ENCODE measurements at places on chromosomes 6 and 20.

DNA sequence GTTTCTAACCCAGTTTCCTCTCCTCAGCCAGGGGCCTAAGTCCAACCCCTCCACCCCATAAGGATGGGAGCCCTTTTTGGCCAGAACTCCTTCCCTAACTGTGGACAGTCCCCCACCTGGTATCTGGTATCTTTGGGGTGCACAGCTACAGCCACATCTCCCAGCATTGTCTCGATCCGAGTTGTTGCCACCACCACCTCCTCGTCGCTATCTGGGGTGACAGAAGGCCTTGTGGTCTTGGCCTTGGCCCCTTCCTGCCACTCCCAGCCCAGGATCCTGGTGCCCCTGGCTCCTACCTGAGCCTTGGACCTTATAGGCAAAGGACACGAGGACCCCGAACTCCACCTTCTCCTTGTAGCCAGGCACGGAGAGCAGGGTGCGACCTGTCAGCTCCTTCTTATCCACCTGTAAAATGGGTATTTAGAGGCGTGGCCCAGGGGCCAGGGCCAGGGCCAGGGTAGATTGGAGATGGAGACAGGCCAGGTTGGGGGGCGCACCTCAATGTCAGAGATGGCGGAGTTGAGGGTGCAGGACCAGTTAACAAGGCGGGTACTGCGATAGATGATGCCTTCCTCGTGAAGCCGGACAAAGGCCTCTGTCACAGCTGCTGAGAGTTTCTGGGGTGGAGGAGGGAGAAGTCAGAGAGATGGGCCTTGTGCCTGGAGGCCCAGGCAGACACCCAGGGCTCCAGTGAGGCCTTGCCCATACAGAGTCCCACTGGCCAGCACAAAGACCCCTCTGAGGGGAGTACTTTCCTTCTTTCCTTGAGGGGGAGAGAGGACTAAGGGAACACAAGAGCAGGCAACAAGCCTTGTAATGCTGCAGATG, 7.2 kb upstream of the VWA7 start:
- DNase-seq: no peak

DNA sequence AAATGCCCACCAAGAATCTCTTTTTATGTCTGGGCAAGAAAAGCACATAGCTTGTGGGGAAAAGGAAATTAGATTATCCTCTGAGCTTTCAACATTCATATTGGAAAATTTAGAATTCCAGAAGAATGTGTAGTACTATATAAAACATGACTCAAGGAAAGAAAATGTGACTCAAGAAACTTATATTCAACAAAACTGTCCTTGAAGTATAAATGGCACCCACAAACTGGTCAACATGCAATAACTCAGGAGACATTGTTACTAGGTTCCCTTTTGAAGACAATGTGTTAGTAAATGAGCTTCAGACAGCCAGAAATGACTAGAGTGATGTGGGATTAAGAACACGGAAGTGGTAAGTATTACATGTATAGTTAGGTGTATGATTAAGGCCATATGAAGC, 26.1 kb upstream of the TINAG start:
- peak; percentile 93 for DNase-seq

GRCh38 chr6:89984926-89985750, 90.9 kb downstream of the GJA10 start:
- DNase-seq: peak; percentile 53

- no peak for DNase-seq
Measured at GRCh38 chr20:1876217-1876921, 18.8 kb upstream of the SIRPA start.

- DNase-seq: no peak
Measured at GRCh38 chr20:11277170-11277569, 603.4 kb upstream of the JAG1 start.

- peak; percentile 66 for DNase-seq
Measured at GRCh38 chr6:140661691-140662090, 1287.2 kb upstream of the CITED2 start.

DNA sequence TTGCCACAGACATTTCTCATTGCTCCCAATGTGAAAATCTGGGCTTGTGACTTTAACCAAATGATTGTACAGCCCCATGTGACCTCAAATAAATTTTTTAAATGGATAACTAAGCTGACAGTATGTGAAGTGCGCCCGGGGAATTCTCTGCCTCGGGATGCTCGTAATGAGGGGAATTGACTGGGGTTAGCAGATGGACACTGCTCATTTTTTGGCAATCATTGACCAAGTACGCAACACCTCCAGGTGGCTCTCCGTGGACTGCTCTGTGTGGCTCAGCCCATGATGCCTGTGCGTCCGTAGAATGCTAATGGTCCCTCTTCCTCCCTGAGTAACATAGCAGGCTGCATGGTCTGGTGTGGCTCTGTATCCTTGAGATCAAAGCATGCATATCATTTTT, 42.4 kb downstream of the FARS2 start:
- DNase-seq: no peak

GRCh38 chr6:70790483-70791224, 123.0 kb downstream of the SMAP1 start:
- DNase-seq: no peak

- no peak for DNase-seq
Measured at GRCh38 chr6:130873746-130874145, 46.5 kb downstream of the SMLR1 start.

- DNase-seq: no peak
Measured at GRCh38 chr6:118313208-118313607, 234.9 kb upstream of the PLN start.

DNA sequence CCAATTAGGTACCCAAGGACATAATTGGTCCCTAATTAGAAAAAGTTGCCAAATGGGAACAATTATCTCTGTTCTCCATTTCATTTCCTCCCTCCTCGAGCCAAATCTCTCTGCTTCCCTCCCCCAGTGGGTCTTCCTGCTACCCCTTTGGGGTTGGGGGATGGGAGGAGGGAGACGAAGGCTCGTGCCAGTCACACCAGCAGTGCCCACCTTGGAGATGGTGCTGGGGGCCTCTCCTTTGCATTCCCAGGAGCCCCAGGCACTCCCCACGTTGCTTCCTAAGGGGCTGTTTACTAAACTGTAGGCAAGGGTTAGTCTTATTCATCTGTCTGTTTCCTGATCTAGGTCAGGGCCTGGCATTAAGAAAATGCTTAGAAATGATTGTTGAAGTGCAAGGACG, 33.1 kb downstream of the MDFI start:
- DNase-seq: no peak

DNA sequence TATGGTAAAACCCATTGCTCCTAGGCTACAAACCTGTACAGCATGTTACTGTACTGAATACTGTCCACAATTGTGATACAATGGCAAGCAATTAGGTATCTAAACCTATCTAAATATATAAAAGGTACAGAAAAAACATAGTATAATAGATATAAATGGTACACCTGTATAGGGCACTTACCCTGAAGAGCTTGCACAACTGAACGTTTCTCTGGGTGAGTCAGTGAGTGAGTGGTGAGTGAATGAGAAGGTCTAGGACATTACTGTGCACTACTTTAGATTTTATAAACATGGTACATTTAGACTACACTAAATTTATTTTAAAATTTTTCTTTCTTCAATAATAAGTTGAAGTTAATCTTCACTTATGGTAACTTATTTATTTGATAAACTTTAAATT, 119.9 kb upstream of the CEP85L start:
- DNase-seq: no peak

- no peak for DNase-seq
Measured at GRCh38 chr6:129619579-129620233, 90.3 kb downstream of the ARHGAP18 start.

DNA sequence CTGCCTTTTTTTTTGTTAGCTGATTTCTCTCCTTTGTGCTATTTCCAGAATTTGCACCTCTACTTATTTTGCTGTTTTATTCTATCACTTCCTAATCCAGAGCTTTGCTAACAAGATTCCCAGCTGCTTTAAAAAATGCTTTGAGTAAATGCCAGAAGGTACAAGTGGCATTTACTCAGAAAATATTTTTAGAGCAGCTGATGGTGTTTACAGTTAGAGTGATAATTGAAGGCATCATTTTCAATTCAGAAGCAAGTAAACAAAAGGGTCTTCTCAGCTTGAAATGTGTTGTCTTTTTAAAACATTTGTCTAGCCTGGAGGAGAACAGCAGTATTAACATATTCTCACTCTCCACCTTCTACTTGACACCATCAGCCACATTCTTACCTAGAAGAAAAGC, 99.9 kb downstream of the OTOR start:
- DNase-seq: no peak

DNA sequence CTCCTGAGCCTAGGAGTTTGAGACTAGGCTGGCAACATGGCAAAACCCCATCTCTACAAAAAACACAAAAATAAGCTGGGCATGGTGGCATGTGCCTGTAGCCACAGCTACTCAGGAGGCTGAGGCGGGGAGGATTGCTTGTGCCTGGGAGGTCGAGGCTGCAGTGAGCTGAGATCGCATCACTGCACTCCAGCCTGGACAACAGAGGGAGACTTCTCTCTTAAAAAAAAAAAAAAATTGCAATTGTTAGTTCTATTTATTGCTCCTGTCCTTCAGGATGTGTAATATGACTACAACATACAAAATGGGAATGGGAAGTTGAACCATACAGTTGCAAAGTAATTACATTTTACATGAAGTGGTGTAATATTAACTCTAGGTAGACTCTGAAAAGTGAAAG, 8.1 kb upstream of the AARS2 start:
- DNase-seq: no peak

DNA sequence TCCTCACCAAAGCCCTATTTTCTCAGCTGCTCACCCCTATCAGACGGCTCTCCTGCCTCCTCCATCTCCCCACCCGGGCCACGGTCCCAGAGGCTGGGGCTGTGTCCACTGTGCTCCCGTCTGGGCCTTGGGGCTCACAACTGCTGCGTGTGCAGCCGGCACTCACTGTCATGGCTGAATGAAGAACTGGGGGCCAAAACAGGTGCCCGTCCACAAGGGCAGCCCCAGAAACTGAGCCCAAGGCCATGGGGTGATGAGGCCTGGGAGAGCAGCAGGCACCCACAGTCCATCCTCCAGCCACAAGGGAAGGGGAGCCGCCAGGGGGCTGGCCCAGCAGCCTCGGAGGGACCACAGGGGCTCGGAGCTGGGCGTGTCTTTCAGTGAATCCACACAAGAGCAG, 159.5 kb downstream of the DLL1 start:
- no peak for DNase-seq

DNA sequence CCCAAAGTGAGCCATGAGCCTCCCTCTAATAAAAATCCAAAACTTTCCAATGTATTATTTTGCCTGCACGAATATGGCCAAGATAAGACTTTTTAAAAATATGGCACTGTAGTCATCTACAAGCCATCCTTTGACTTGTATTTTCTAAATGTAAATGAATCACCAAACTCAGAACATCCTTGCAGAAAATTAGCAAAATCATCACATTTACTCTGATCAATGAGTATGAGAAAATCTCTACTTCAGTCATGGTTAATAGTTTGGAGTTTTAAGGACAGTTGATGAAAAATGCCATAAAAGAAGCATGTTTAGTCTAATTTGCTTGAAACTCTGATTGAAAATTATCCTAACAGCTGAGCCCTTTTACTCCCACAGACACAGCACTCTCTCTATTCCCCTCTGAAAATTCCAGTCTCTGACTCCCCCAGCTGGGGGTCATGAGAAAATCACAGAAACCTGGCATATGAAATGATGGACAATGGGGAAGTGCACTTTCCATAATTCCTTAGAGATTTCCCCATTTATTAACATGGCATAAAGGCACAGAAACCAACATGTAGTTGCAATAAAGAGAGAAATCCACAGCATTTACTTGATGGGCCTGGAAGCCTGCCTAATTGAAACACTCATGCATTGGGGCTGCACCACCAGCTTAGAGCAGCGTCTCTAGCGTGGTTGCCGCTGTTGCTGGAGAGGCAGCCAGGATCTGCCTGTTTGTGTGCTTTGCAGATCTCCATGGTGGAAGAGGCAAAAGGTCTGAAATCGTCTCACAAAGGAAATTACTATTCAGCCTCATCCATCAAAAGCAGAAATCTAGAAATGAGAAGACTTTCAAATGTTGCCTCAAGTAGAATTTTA, 214.0 kb downstream of the WDR27 start:
- peak; percentile 24 for DNase-seq

- DNase-seq: peak; percentile 75
Measured at GRCh38 chr20:5205348-5206210, 78.8 kb downstream of the CDS2 start.

- no peak for DNase-seq
Measured at GRCh38 chr6:45556828-45557227, 179.1 kb upstream of the SUPT3H start.

Measured in EL (cell line).